ENCODE measurements at places on chromosomes 6 and 20.

GRCh38 chr6:17289630-17290061 lies 8.5 kb downstream of the RBM24 start:
- DNase-seq = no peak

- DNase-seq = no peak
These were observed 13.1 kb downstream of the FAM184A start for GRCh38 chr6:119065382-119065781.

- DNase-seq = no peak
These were observed 58.7 kb upstream of the SULF2 start for GRCh38 chr20:47843886-47844567.

DNA sequence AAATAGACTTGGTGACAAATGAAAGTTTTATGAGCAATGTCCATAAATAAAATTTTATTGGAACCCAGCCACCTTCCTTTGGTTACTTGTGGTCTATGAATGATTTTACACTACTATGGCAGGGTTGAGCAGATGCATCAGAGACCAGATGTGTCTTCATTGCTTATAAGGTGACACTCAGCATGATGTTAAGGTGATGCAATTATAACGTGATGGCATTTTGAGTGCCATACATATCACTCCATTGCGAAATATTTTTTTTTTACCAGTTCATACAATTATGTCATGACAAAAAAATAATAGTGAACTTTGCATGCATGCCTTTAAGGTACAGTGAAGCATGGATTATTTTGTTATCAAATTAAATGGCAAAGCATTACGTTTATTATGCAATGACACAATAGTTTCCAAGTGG lies 96.0 kb downstream of the ADTRP start:
- no peak for DNase-seq
